CD8-positive, alpha-beta memory T cell (primary cell): ENCODE measurements at places on chromosomes 6 and 20. TPM values are rescaled to one million over a fixed set of nuclear protein-coding genes. Genes with fewer than 3 reads are reported as not detected.

DNA sequence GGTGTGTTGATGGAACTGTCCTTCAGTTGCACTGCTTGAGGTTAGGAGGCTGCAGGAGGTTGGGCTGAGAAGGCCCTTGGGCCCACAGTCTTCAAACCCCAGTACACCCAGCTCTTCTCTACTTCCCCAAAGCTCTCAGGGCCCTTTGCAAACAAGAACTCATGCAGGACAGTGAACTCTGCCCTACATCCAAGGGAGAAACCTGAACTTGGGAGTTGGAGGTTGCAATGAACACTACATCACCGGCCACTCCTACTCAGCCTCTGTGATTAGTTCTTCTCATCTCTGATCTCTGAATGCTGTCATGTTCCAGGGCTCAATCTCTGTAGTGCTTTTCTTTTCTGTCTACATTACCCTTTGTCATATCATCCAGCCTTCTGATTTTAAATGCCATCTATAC is 148.5 kb upstream of the PDE7B start:
- H3K27ac ChIP-seq: no peak overlapping the region
- no peak for DNase-seq
- no peak overlapping the region for H3K4me3 ChIP-seq
- H3K27me3 ChIP-seq: no peaks in the 10 kb centered on the region

GRCh38 chr6:148628251-148628650 is 118.6 kb upstream of the UST start:
- no peak for DNase-seq
- H3K4me3 ChIP-seq: no peak overlapping the region
- H3K36me3 ChIP-seq: no peaks in the 10 kb centered on the region
- no peaks in the 10 kb centered on the region for H3K27me3 ChIP-seq

DNA sequence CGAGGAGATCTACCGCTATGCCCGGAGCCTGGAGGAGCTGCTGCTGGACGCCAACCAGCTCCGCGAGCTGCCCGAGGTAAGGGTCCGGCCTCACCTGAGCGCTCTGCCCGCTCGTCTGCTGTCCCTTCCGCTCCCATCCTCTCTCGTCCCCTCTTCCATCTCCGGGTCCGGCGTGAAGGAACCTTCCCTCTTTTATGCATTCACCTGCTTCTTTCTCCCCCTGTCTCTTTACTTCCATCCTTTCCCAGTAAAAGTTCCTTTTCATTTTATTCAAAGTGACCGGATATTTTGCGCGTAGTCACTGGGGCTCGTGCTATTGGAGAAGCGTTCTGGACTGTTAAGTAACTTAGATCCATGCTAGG is 516 bp downstream of the LRRC1 start:
- no peak for DNase-seq
- no peaks in the 10 kb centered on the region for H3K36me3 ChIP-seq
- H3K27ac ChIP-seq: no peak overlapping the region
- H3K4me3 ChIP-seq: peak overlapping the region; percentile 82

GRCh38 chr6:23340271-23340670 is 770.9 kb downstream of the HDGFL1 start:
- H3K36me3 ChIP-seq: no peaks in the 10 kb centered on the region
- H3K4me1 ChIP-seq: no peaks in the 10 kb centered on the region
- no peak for DNase-seq
- no peaks in the 10 kb centered on the region for H3K27me3 ChIP-seq
- H3K4me3 ChIP-seq: no peak overlapping the region
- no peak overlapping the region for H3K27ac ChIP-seq

- no peaks in the 10 kb centered on the region for H3K36me3 ChIP-seq
- no peak overlapping the region for H3K4me3 ChIP-seq
- no peak overlapping the region for H3K27ac ChIP-seq
- no peaks in the 10 kb centered on the region for H3K4me1 ChIP-seq
Measured at GRCh38 chr20:21241406-21241805, 61.7 kb upstream of the XRN2 start.

DNA sequence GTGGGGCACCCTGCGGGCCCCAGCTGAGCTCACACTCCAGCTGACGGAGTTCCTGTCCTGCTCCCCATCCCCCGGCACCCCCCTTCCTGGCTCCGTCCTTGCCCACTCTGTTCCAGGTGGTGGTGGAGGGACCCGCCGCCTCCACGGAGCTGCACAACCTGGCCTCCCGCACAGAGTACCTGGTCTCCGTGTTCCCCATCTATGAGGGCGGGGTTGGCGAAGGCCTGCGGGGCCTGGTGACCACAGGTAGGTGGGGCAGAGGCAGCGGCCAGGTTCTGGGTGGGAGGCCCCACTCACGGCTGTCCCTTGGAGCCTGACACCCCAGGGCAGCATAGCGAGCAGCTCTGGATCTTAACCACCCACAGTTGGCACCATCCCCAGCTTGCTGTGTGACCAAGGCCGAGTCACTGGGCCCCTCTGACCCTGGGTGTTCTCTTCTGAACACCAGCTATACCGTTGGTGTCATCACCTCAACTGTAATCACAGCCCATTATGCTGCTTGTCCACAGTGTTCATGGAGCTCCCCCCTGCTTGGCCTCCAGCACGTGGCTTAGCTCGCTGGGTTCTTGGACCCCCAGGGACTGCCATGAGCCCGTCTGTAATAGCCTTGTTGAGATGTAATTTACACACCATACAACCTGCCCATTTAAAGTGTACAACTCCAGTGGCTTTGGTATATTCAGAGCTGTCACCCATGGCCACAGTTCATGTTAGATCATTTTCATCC is 17.4 kb downstream of the COL20A1 start:
- H3K27ac ChIP-seq: no peak overlapping the region
- H3K4me1 ChIP-seq: no peaks in the 10 kb centered on the region
- no peaks in the 10 kb centered on the region for H3K36me3 ChIP-seq
- no peaks in the 10 kb centered on the region for H3K27me3 ChIP-seq
- no peak overlapping the region for H3K4me3 ChIP-seq

- no peak overlapping the region for H3K4me3 ChIP-seq
- no peaks in the 10 kb centered on the region for H3K27me3 ChIP-seq
- no peak for DNase-seq
- no peaks in the 10 kb centered on the region for H3K36me3 ChIP-seq
- no peak overlapping the region for H3K27ac ChIP-seq
- no peaks in the 10 kb centered on the region for H3K4me1 ChIP-seq
Measured at GRCh38 chr20:21713470-21713869, 8.0 kb downstream of the PAX1 start.

- no peaks in the 10 kb centered on the region for H3K4me1 ChIP-seq
- no peaks in the 10 kb centered on the region for H3K27me3 ChIP-seq
- H3K4me3 ChIP-seq: no peak overlapping the region
- DNase-seq: no peak
Measured at GRCh38 chr20:7897781-7898364, 42.4 kb downstream of the HAO1 start.

GRCh38 chr6:15817100-15817499 is 154.3 kb upstream of the DTNBP1 start:
- H3K27ac ChIP-seq: no peak overlapping the region
- DNase-seq: no peak
- H3K36me3 ChIP-seq: no peaks in the 10 kb centered on the region
- no peaks in the 10 kb centered on the region for H3K4me1 ChIP-seq
- no peak overlapping the region for H3K4me3 ChIP-seq

GRCh38 chr6:7773914-7774313 is 48.0 kb downstream of the BMP6 start:
- no peak for DNase-seq
- no peaks in the 10 kb centered on the region for H3K36me3 ChIP-seq
- H3K4me1 ChIP-seq: no peaks in the 10 kb centered on the region
- no peak overlapping the region for H3K4me3 ChIP-seq
- no peak overlapping the region for H3K27ac ChIP-seq

DNA sequence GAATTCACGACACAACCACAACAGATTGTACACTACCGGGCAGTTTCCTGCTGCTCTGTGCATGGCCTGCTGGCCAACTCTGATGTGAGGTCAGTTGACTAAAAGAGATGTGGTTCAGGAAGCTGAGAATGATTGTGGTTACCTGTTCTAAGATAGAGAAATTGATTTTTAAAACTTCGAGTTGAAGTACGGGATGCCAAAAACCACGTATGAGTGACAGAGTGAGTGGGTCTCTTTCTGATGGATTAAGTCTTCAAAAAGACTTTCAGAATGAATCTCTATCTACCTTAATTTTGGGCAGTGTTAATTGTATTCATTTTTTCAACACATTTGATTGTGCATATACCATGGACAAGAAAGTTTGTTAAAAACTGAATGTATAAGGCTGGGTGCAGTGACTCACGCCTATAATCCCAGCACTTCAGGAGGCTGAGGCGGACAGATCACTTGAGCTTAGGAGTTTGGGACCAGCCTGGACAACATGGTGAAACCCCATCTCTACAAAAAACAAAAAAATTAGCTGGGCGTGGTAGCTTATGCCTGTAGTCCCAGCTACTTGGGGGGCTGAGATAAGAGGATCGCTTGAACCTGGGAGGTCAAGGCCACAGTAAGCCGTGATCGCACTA is 121.2 kb downstream of the SGK1 start:
- H3K27me3 ChIP-seq: no peaks in the 10 kb centered on the region
- H3K4me1 ChIP-seq: no peaks in the 10 kb centered on the region
- no peak for DNase-seq
- H3K4me3 ChIP-seq: no peak overlapping the region
- H3K36me3 ChIP-seq: no peaks in the 10 kb centered on the region

- peaks cover 26% of the 10 kb centered on the region for H3K4me1 ChIP-seq
- H3K36me3 ChIP-seq: peaks cover 11% of the 10 kb centered on the region
- peak overlapping the region; percentile 64 for H3K27ac ChIP-seq
- H3K27me3 ChIP-seq: no peaks in the 10 kb centered on the region
Measured at GRCh38 chr20:62303340-62304226, 786 bp downstream of the ADRM1 start.

DNA sequence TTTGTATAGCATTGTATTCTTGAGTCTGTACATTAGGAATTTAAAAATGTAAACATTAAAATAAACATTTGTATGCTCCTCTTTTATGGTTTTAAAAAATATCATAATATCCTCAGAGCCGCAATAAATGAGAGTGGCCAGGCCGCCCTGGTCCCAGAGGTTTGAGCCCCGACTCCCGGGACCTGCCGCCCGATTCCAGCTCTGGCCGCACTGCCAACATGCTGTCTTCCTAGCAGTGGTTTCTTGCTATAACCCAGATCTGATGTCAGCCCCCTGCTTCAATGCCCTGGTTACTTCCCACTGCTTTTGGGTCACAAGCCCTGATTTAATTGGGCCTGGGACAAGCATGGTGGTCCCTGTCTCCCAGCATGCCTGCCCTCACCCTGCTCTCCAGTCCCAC is 5.4 kb upstream of the ARID1B start:
- no peak overlapping the region for H3K27ac ChIP-seq
- peaks cover 10% of the 10 kb centered on the region for H3K4me1 ChIP-seq
- no peak for DNase-seq
- H3K4me3 ChIP-seq: no peak overlapping the region
- H3K36me3 ChIP-seq: no peaks in the 10 kb centered on the region

DNA sequence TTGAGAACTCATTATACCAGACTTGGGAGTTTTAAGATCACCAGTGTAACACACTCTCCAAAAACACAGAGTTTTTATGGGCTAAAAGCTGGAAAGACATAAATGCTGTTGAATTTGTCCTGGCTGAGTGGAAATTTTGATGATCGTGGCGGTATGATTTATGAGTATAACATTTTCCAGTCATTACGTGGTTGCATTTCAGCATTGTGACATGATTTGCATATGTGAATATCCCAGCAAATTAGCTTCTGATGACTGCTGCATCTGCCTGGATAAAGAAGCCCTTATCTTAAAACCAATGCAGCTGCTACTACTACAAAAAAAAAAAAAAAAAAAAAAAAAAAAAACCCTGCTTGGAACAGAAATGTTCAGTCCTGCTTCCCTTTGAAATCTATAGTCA is 850.9 kb downstream of the TFAP2A start:
- H3K27me3 ChIP-seq: no peaks in the 10 kb centered on the region
- no peaks in the 10 kb centered on the region for H3K36me3 ChIP-seq
- no peaks in the 10 kb centered on the region for H3K4me1 ChIP-seq
- no peak overlapping the region for H3K27ac ChIP-seq
- H3K4me3 ChIP-seq: no peak overlapping the region

- peaks cover 57% of the 10 kb centered on the region for H3K4me1 ChIP-seq
- H3K27ac ChIP-seq: no peak overlapping the region
- DNase-seq: peak; percentile 85
- H3K36me3 ChIP-seq: no peaks in the 10 kb centered on the region
- no peak overlapping the region for H3K4me3 ChIP-seq
Measured at GRCh38 chr20:44215125-44215524, 4.6 kb upstream of the OSER1 start.

DNA sequence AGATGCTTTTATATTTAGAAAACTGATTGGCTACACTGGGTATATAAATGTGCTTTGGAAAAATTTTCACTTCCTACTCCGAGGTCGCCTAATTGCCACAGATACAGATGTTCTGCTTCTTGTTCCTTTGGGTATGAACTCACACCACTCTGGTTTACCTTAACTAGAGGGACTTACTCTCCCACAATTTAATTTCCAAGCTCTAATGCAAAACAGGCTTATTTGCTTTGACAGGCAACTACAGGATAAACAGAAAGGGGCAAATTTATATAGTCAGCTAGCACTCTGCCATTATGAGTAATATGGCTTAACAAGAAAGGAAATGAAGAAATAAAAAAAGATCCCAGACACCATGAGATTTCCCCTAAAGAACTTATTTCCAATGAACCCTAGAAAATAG is 156.9 kb upstream of the ZFP64 start:
- H3K4me1 ChIP-seq: no peaks in the 10 kb centered on the region
- no peak for DNase-seq
- no peak overlapping the region for H3K27ac ChIP-seq
- no peak overlapping the region for H3K4me3 ChIP-seq

GRCh38 chr6:56002336-56002735 is 126.9 kb upstream of the BMP5 start:
- no peaks in the 10 kb centered on the region for H3K36me3 ChIP-seq
- no peaks in the 10 kb centered on the region for H3K4me1 ChIP-seq
- no peak for DNase-seq
- H3K4me3 ChIP-seq: no peak overlapping the region
- H3K27ac ChIP-seq: no peak overlapping the region

- no peaks in the 10 kb centered on the region for H3K4me1 ChIP-seq
- no peak overlapping the region for H3K4me3 ChIP-seq
- DNase-seq: no peak
- no peak overlapping the region for H3K27ac ChIP-seq
- H3K36me3 ChIP-seq: no peaks in the 10 kb centered on the region
Measured at GRCh38 chr20:37877832-37878772, 24.8 kb upstream of the VSTM2L start.

- H3K36me3 ChIP-seq: no peaks in the 10 kb centered on the region
- no peaks in the 10 kb centered on the region for H3K27me3 ChIP-seq
- no peak overlapping the region for H3K4me3 ChIP-seq
- no peaks in the 10 kb centered on the region for H3K4me1 ChIP-seq
- H3K27ac ChIP-seq: no peak overlapping the region
Measured at GRCh38 chr6:71346334-71346694, 57.7 kb downstream of the OGFRL1 start.

HLA-A gene
- 1,390 TPM for total RNA-seq

TINAG gene
- total RNA-seq: not detected

RPS6KA2 gene
- 4.6 TPM for total RNA-seq

PGC gene
- total RNA-seq: not detected

OXT gene
- 0.79 TPM for total RNA-seq

BTBD3 gene
- total RNA-seq: 0.80 TPM

SLC35F1 gene
- not detected for total RNA-seq

VSTM2L gene
- total RNA-seq: not detected
